Vagina (tissue), 2 donors: ENCODE measurements at places on chromosomes 4 and X. TPM values are rescaled to one million over a fixed set of nuclear protein-coding genes. Genes with fewer than 3 reads are reported as not detected.

Gene EREG
- 1.2 TPM for total RNA-seq

Gene FAM149A
- total RNA-seq, result 9.8 TPM

Gene CENPVL2
- not detected for total RNA-seq

Gene ELF4
- total RNA-seq, result 14.7 TPM

Gene NIPAL1
- total RNA-seq, result 8.1 TPM

Gene CSAG2
- not detected for total RNA-seq

Gene KLB
- 1.2 TPM for total RNA-seq

Gene REELD1
- 0.74 TPM for total RNA-seq

Gene AMTN
- total RNA-seq, result not detected

Gene FGF5
- not detected for total RNA-seq

Gene CNGA2
- not detected for total RNA-seq

Gene BRS3
- not detected for total RNA-seq

Gene GYPE
- not detected for total RNA-seq

Gene ASMT
- total RNA-seq, result not detected

Gene FSTL5
- 0.74 TPM for total RNA-seq

Gene GAGE1
- total RNA-seq, result not detected

Gene ATP2B3
- 0.25 TPM for total RNA-seq

Gene XAGE1A
- total RNA-seq, result not detected

Gene STARD8
- 14.0 TPM for total RNA-seq

Gene NAA11
- total RNA-seq, result not detected

Gene CENPVL1
- total RNA-seq, result not detected

Gene TACC3
- total RNA-seq, result 16.0 TPM

Gene SPARCL1
- 558 TPM for total RNA-seq

Gene WFS1
- total RNA-seq, result 91.8 TPM

Gene MAGEB1
- total RNA-seq, result not detected

Gene BBS12
- 2.2 TPM for total RNA-seq

Gene C1QTNF7
- 12.0 TPM for total RNA-seq

Gene LGI2
- total RNA-seq, result 0.98 TPM

Gene CFAP99
- not detected for total RNA-seq

Gene CYTL1
- total RNA-seq, result 2.0 TPM

Gene SHROOM3
- 6.9 TPM for total RNA-seq

Gene ADH7
- 11.8 TPM for total RNA-seq

Gene GPRASP3
- 3.2 TPM for total RNA-seq

Gene ACE2
- total RNA-seq, result 0.49 TPM

Gene CDX4
- not detected for total RNA-seq

Gene NPNT
- total RNA-seq, result 11.0 TPM

Gene GNRHR
- total RNA-seq, result not detected

Gene SUPT20HL2
- not detected for total RNA-seq

Gene CXCL11
- not detected for total RNA-seq

Gene RIBC1
- not detected for total RNA-seq

Gene PRRG1
- total RNA-seq, result 9.8 TPM

Gene DKK2
- total RNA-seq, result 0.49 TPM

Gene MAGED4
- total RNA-seq, result 2.7 TPM

Gene GPRASP1
- total RNA-seq, result 12.8 TPM

Gene GJB1
- not detected for total RNA-seq

Gene NHS
- total RNA-seq, result 8.3 TPM

Gene NSG1
- 32.9 TPM for total RNA-seq

Gene PRRG3
- total RNA-seq, result 0.98 TPM

Gene SPANXN3
- not detected for total RNA-seq

Gene WNK3
- 2.0 TPM for total RNA-seq

Gene GAGE12H
- total RNA-seq, result not detected

Gene RPL36A
- total RNA-seq, result 514 TPM

Gene ANAPC10
- total RNA-seq, result 17.4 TPM

Gene ETDA
- total RNA-seq, result not detected

Gene TMPRSS11F
- total RNA-seq, result 13.8 TPM
